Tibial nerve (tissue), 4 donors: ENCODE measurements at places on chromosomes 12 and 14.

GRCh38 chr14:46488374-46488773 is 163.2 kb downstream of the RPL10L start:
- DNase-seq, result no peak

DNA sequence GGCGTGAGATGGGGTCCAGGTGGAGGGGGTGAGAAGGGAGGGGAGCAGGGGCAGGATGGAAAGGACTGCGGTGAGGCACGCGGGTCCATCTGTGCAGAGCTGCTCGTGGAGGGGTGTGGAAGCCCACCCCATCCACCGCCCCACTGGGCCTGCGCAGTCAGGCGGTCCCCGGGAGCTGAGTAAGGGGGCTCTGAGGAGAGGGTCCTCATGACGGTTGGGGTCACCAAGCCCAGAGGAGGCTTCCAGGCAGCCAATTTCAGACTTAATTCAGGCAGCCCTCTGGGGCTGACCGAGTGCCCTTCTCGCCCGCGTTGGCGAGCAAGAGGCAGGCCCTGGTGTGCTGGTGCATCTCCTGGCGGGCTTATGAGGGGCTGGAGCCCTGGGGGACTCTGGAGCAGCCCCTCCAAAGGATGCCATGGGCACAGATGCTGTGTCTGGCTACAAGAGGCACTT is 115.5 kb downstream of the KIF26A start:
- no peak for DNase-seq

- DNase-seq, result no peak
These were observed 11.3 kb downstream of the SELPLG start for GRCh38 chr12:108622421-108622820.

- DNase-seq, result peak; percentile 81
These were observed 23.7 kb upstream of the IFT81 start for GRCh38 chr12:110100315-110100970.

- peak; percentile 17 for DNase-seq
These were observed 2.6 kb upstream of the HAL start for GRCh38 chr12:95998611-95999286.

GRCh38 chr12:57461276-57461916 is 1.8 kb downstream of the GLI1 start:
- peak; percentile 80 for DNase-seq

- DNase-seq, result no peak
These were observed 3.1 kb downstream of the FRS2 start for GRCh38 chr12:69473262-69473661.

- DNase-seq, result no peak
These were observed 132.7 kb downstream of the PAPOLA start for GRCh38 chr14:96634896-96635295.

DNA sequence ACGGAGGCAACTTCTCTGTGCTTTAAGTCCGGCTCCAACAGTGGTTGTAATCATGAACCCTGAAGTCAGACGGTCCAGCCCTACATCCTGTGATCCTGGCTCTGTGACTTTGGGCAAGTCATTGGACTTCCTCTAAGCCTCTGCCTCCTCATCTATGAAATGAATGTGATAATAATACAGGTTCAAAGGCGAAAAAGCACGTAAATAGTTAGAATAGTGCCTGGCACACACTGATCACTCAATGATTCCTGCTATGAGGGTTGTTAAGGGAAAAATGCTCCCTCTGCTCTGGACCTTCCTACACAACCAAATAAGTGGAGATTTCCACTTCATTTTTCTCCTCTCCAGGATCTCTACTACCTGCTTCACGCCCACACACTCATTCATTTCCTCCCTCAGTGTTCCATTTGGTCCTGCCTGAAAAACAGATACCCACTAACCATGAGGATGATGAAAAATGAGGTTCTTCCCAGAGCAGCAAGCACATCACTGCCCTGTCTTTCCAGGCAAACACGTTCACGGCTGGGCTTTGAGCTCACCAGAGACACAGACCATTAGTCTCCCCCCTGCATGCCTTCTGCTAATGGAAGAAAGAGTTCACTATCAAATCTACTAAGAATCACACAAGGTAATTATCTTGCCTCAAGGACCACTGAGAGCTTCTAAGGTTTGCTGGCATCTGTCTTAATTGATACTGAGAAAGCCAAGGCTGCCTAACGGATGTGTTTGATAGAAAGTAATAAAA is 13.2 kb downstream of the NUAK1 start:
- no peak for DNase-seq

GRCh38 chr14:66135831-66136230 is 350.3 kb upstream of the CCDC196 start:
- no peak for DNase-seq

GRCh38 chr12:47276621-47277309 is 197.0 kb upstream of the AMIGO2 start:
- no peak for DNase-seq

DNA sequence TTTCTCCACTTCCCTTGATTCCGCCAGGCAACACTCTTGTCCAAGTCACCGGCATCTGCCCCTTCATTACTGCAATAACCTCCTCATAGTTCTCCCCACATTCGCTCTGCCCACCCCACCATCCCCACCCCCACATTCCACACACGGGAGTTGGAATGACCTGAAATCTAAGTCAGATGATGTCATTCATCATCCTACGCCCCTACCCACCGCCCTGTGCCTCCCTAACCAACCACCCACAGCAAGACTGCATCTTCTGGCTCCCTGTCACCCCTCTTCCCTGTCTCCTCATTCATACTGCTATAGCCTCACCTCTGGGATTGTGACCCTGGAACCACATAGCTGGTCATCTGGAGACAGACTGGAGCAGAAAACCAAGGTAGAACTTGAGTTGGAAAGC is 7.9 kb upstream of the PWP1 start:
- DNase-seq, result no peak

DNA sequence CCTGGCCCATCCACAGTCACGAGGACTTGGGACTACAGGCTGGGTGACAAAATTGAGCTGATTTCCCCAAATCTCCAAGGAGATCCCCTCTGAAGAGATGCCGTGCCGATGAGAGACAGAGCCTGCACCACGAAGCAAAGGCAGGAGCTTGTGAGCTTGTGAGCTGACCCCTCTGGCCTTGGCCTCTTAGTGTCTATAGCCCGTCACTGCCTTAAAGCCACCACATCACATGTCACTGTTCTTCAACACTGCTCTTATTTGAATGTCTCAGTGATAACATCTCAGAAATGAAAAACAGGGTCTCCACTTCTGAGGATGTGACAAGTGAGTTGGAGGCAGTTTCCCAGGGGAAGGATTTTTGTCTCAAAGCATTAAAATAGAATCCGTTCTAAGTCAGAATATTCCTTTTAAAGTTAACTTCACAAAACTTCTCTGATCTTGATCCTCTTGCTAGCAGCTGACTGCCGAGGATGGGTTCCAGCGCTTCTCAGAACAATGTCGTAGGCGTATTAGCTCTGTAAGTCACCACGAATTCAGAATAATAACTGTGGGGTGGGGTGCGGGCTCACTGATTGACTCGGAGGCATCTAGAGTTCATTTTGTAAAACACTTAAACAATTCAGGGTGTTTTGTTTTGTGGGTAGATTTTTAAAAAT is 37.5 kb downstream of the CHST11 start:
- no peak for DNase-seq

DNA sequence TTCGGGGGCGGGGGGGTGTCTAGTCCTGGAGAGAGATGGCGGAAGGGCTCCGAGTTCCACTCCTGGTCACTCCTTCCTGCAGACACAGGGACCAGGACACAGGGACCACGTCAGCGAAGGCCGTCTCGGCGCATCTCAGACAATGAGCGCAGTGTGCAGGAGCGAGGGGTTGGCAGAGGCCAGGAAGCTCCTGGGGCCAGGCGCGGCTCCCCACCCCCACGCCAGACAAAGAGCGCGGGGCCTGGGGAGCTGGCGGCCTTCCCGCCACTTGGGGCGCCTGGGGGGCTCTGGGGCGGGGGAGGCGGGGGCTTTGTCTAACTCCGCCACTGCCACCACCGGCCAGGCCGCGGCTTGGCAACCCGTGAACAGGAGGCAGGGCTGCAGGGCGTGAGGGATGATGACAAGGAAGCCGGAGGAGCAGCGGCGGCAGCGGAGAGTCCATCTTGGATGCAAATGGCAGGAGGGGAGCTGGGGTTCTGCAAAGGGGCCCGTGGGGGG is 2.2 kb downstream of the CDK2AP1 start:
- DNase-seq, result peak; percentile 70

GRCh38 chr14:88727057-88727456 is 65.7 kb downstream of the EML5 start:
- no peak for DNase-seq

DNA sequence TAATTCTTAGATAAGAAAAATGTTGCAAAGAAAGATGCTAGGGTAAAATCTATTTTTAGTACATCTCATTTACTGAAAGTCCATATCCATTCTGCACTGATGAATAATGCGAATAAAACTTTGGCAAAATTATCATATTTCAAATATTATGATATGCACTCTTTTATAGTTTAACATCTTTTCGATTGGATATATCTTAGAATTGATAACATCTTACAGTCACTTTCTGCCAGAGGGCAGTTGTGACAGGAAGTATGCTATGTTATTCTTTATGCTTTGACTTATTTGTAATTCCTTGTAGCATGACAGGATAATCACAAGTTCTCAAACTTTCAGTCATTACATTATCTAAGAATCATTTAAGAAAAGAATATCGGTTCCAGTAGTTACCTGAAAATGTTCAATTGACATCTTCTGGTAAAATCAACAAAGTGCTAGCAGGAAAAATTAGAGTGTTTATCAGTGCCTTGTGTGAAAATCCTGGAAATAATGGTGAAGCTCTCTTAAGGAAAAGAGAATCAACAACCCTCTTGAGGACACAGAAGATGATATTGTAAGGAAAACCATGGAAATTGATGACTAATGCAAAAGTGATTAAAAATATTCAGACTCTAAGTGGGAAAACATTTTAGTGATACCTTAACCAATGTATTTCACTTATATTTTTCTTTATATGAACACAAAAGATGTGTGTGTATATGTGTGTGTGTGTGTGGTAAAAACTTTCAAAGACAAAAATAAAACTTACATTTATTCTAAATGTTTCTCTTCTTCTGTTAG is 95.5 kb downstream of the SLC6A15 start:
- no peak for DNase-seq
